ENCODE measurements at places on chromosomes 1 and 21.

DNA sequence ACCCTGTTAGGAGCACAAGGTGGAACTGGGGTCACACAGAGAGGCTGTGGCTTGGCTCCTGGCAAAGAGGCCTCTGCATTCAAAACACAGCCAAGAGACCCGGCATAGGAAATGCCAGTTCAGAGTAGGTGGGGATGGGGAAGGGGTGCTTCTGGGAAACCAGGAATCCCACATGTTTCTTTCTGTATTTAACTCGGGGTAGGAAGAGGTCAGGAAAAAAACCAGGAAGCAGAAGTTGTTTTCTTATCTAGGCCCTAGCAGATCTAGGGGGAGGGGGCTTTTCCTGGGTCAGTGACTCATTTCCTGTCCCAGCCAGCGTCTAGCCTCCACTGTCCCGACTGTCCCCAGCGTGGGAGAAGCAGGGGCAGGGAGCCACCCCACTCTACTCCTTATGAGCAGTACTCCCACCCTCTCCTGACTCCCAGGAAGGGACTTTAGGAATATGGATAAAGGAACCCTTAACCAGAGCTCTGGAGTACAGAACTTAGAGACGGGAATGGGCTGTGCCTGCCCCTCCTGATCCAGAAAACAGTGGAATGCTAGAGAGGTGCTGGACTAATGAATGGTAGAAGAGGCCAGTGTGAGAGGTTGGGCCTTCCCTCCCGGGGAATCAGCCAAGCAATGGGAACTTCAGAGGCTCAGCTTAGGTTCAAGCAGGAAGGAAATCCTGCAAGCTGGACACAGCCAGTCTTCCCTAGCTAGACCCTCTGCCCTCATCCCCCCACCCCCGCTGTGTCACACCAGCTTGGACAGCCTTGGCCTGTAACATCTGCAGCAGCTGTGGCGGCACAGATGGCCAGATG, 5.7 kb downstream of the FHL3 start:
- peak; percentile 66 for DNase-seq

GRCh38 chr1:238214449-238214848, 323.7 kb upstream of the ZP4 start:
- no peak for DNase-seq

DNA sequence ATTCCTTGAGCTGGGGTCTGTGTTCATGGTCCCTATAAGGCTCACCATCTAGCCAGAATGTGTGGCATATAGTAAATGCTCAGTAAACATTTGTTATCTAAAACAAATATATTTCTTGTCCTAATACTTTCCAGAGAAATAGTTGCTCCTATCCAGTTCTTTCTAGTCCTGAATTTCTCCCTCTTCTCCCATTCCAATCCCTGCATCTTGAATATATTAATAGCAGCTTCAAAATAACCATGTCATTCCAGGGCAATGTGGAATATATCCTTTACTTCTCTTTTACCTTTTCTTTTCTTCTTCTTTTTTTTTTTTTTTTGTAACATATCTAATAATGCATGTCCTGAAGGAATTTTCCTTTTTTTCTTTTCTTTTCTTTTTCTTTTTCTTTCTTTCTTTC, 10.4 kb downstream of the DNAJB4 start:
- no peak for DNase-seq

DNA sequence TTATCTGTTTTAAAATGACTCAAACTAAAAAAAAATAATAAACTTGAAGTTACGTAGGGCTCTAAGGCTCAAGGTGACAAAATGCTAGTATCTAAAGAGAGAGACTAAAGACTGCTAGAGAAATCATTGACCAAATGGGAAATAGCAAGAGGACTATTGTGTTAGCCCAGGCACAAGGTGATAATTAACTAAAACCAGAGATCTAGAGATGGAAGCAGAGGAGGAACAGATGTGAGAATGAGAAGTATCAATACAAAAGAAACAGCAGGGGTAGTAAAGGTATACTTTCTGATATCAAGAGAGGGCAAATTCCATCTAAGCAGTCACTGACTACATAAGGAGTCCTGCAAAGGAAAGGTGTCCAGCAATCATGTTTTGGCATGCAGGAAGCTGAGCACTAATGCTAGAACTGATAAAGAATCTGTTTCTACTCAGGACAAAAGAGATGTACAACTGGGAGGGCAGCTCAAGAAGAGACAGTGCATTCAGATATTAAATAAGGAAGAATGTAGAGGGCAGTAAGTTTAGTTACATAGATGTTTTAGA, 100.2 kb upstream of the GNG4 start:
- DNase-seq, result no peak

DNA sequence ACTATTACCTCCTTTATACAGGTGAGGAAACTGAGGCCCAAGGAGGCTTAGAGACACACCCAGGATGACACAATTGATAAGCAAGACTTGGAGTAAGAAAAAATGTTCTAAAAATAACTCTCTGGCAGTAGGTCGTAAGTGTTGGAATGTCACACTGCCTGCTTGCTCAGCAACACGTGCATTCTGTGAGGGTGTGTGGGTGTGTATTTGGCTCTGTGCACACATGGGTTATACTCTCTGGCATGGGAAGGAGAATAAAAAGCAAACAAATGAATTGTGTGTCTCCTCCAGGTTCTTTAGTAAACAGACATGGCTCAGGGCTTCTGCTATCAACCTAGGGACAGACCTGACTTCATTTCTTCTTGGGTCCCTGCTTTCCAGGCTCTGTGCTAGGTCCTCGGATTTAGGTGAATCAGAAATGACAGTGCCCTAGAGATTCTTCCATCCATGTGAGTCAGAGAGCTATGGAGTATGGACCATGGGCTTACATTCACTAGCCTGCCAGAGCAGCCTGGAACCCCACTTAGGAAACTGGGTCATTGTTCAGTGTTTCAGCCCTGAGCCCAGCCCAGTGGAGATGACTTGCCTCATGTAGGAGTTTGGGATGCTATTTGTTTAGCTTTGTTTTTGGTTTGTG, 72.4 kb downstream of the ELAVL4 start:
- peak; percentile 0 for DNase-seq

DNA sequence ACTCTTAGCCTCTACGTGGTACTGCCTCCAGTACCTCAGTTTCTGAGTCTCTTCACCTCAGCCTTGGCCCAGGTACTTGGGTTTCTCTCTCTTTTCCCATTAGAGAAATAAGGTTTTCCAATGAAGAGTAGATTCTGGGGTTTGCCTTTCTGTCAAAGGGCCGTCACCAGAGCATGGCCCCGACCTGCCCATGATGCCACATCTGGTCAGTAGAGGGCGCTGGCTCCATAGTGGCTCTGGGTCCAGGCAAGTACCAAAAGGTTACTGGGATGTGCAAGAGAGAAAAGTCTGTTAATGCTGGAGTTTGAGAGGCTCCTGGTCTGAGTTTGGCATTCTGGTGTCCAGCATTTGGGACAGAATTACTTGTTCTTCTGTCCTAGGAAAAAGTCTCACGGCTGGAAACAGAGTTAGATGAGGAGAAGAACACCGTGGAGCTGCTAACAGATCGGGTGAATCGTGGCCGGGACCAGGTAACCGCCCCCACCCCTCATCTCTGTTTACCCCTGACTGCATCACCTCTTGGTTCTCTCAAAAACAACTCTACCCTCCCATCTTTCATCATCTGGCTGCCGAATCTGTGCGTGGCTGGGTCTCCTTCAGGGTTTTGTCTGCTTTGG, 5.3 kb upstream of the TUFT1 start:
- DNase-seq, result peak; percentile 78

DNA sequence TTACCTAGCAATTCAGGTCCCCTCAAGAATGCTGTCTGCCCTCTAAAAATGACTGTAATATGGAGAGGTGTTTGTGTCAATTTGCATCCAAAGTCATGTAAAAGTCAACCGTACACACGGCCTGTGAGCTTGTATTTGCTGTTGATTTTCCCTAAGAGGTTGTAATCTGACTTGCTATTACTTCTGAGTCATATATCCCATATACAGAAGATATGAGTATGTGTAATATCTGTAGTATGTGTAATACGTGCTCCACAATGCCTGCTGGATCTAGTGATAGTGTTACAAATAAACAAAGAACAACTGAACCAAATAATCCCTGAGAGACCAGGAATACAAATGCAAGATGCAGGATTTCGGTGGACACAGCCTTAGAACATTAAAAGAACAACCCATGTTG, 1.4 kb upstream of the KCNJ6 start:
- DNase-seq, result peak; percentile 54

DNA sequence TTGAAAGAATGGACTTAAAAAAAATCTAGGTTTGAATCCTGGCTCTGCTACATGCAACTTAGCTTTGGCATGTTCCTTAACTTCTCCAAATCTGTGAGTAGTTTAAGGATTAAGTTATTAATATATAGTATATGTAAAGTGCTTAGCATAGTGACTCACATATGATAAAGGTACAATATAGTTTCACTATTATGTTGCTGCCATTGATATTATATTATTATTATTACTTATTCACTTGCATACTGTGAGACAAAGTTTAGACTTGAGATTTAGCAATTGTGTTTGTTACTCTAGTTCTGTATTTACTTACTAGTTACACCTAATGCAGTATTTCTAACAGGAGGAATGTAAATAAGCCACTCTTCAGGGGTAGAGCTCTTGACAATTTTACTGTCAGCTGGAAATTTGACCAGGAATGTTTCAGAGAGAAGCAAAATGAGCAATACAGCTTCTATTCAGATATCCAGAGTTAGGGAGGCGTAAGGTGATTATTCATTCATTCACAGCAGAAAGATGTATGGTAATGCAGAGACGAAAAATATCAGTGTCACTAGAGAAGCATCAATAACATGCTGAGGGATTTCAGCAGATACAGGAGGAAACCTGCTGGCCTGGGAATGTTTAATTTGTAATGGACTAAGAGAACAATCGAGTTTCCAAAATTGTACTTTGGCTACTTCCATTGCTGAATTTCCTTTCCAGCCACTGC, 25.5 kb downstream of the RGS7 start:
- DNase-seq, result no peak

- DNase-seq, result peak; percentile 64
Measured at GRCh38 chr1:229224308-229224707, 46.6 kb upstream of the RAB4A start.

- DNase-seq, result no peak
Measured at GRCh38 chr1:159994896-159995295, 36.9 kb downstream of the PIGM start.

DNA sequence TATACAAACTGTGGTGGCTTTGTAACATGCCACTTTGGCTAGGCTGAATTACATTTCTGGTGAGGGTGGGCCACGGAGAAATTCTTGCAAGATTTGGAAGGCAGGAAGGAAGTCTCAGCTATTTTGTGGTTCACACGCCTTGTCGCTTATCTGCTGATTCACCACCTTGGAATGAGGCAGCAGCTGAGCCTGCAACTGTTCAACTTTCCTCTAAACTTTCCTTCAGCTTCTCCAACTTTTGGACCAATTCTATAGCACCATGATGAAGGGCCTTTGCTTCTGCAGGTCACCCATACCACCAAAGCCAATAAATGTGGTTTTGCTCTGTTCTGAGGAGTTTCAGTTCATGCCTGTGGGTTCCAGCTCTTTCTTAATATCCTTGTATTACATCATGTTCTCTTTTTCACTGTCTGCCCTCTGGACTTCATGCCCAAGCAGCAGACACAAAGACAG, 337.6 kb upstream of the SNX7 start:
- peak; percentile 99 for DNase-seq

- DNase-seq, result no peak
Measured at GRCh38 chr1:25861316-25862286, 2.3 kb upstream of the AUNIP start.

GRCh38 chr1:237393632-237394031, 351.6 kb downstream of the RYR2 start:
- no peak for DNase-seq

DNA sequence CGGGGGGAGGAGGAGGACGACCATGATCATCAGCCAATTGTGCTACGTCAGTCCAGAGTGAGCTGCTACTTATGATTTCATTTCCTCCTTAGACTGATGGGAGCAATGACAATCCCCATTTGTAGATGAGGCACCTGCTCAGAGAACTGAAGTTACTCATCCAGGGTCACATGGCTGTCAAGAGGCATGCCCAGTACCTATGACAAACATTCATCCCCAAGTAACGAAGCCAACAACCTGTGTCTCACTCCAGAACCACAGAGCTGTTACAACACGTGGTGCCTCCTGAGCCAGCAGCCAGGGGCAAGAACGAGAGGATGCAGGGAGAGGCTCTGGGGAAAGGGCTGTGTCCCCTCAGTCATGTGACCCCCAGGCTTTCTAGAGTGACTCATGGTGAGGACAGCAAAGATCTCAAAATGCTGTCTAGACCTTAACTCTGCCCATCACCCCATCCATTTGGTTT, 93.6 kb downstream of the SIM2 start:
- no peak for DNase-seq

DNA sequence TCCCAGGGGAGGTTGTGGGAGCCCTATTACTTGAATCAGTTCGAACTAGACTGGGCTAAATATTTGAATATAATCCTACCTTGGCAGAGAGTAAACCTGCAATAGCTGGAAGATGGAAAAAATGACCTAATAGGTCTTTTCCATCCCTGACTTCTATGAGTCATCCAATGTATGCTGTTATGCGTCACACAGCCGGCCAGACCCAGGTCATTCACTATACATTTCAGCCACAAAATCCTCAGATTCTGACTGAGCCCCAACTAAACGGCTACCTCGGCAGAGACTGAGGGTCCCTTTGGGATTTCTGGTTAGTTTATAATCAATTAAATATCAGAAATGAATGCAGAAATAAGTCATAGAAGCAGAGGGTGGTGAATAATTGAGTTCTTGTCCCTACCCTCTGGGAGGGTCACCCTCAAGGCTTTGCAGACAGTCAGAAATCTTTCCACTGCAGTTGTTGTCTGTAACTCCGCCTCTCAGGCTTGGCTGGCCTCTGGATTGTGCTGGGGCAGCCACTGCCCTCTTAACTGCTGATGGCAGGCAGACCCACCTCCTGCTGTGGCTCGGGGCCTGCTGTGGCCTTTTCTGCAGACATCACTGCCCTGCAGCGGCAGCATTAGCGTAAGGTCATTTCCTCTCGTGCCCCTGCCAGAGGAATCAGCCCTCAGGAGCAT, 240.5 kb downstream of the TGFB2 start:
- DNase-seq, result peak; percentile 85

- DNase-seq, result peak; percentile 5
Measured at GRCh38 chr21:42261829-42262200, 42.9 kb downstream of the ABCG1 start.

GRCh38 chr1:210260096-210260495, 27.5 kb downstream of the SERTAD4 start:
- DNase-seq, result no peak

- DNase-seq, result peak; percentile 66
Measured at GRCh38 chr21:35503671-35504070, 454.6 kb upstream of the RUNX1 start.

- DNase-seq, result no peak
Measured at GRCh38 chr1:111795401-111795800, 39.7 kb downstream of the DDX20 start.

GRCh38 chr1:25977801-25978200, 20.1 kb downstream of the PAFAH2 start:
- no peak for DNase-seq

- DNase-seq, result peak; percentile 35
Measured at GRCh38 chr1:231734417-231734816, 107.8 kb downstream of the DISC1 start.

DNA sequence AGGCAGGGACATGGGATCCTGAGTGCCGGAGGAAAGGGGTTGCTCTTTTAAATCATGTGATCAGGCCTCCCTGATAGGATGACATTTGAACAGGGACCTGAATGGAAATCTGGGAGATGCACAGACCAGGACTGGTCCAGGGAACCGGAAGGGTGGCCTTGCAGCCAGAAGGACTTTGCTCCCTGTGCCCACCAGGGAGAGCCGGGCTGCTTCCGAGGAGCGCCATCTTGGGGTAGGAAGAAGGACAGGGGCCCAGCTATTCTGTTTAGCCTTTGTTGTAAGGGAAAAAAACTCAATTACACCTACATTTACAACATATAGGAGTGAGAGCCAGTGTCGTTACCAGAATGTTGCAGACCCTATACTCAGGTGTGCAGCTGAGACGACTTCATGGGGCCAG, 5.5 kb downstream of the KLHDC7A start:
- no peak for DNase-seq

GRCh38 chr1:234957330-234958065, 171.1 kb downstream of the TOMM20 start:
- DNase-seq, result peak; percentile 97

Data from choroid plexus epithelial cell (primary cell).